Fibroblast of villous mesenchyme (primary cell): ENCODE measurements at places on chromosomes 1 and 21. TPM values are rescaled to one million over a fixed set of nuclear protein-coding genes. Genes with fewer than 3 reads are reported as not detected.

Gene NCMAP
- not detected in 2 replicates for total RNA-seq

Gene TXLNA
- total RNA-seq: 105 and 128 TPM in 2 replicates

DNA sequence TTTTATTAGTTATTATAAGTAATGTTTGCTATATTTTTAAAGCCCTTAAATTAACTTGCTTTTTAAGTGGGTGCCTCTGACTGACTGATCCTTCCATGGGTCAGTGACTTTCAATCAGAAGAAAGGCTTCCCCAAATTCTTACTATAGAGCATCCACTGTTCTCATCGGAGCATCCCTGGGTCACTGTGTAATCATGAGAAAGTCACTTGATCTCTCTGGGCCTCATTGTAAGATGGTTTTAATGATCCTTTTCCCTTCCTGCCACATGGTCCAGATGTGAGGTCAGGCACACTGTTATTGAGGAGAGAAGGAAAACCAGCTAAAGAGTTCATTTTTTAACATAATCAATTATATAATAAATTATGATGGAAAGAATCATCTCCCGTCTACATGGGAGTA is 11.0 kb upstream of the NBL1 start:
- DNase-seq: no peak

Gene MUTYH
- total RNA-seq: 9.3 and 15.1 TPM in 2 replicates

- no peak for DNase-seq
Observed at GRCh38 chr1:30757352-30758120, at the start of gene LAPTM5. TSS of gene LAPTM5 (minus strand) at chr1:30757774. CDS start at chr1:30757745, 29 bp downstream.

DNA sequence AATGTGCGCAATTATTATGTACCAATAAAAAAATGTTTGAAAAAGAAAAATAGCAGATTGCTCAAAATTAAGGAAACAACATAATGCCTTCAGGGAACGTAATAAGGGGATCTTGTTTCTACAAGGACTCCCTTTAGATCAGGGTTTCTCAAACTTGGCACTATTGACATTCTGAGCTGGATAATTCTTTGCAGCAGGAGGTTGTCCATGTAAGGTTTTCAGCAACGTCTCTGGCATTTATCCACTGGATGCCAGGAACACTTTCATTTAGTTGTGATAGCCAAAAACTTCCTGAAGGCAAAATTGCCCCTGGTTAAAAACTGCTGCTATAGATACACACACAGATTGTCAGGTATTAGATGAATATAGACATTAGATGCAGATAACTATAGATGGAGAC is 666.7 kb upstream of the ADAMTS5 start:
- no peak for DNase-seq

GRCh38 chr1:2542246-2542915 is 12.3 kb upstream of the HES5 start:
- no peak for DNase-seq

DNA sequence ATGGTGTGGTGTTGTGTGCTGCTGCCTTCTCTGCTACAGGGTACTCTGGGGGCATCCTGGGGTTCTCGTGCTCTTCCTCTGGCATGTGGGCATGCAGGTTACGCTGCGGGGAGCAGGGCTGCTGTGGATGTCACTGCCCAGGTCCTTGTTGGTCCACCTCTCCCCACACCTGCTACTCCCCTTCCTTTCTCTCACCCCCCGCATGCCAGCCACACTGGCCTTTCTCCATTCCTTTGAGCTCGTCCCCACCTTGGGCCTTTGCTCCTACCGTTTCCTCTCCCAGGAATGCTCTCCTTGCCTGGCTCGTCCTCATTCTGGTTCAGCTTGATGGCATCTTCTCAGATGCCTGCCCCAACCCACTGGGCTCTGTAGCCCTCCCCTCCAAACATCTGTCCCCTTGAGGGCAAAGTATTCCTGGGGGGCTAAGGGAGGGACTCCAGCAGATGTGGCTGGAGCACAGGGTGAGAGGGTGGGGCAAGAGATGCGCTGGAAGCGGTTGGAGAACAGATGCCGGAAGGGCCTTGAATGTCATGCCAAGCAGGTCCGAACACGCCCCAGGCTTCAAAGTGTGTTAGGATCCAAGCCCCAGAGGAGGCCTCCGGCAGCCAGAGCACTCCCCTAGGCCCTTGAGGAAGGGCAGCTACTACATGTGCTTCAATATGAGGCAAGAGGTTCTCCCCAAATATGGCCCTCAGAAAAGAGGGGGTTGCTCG is 23.4 kb downstream of the DMRTB1 start:
- DNase-seq: no peak

- no peak for DNase-seq
Observed at GRCh38 chr1:244988521-244988920, 124.2 kb upstream of the HNRNPU start.

Gene FAM151A
- not detected in 2 replicates for total RNA-seq

DNA sequence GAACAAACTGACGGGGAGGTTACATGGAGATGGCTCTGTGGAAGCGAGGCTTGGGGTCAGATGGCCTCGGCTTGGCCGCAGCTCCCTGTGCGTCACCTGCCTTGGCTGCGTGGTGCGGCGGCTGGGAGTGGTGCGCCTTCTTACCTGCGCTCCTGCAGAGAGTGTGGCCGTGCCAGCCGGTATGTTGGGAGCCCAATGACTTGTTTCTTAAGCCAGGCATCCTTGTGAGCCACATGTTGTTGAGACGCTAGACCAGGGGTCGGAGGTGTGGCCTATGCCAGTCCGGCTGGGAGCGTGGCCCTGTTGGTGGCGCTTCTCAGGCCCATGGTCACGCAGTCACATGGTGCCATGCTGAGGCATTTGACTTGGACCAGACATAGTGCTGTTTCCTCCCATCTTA is 10.5 kb downstream of the SLX9 start:
- no peak for DNase-seq

Gene OLIG2
- total RNA-seq: not detected in 2 replicates

DNA sequence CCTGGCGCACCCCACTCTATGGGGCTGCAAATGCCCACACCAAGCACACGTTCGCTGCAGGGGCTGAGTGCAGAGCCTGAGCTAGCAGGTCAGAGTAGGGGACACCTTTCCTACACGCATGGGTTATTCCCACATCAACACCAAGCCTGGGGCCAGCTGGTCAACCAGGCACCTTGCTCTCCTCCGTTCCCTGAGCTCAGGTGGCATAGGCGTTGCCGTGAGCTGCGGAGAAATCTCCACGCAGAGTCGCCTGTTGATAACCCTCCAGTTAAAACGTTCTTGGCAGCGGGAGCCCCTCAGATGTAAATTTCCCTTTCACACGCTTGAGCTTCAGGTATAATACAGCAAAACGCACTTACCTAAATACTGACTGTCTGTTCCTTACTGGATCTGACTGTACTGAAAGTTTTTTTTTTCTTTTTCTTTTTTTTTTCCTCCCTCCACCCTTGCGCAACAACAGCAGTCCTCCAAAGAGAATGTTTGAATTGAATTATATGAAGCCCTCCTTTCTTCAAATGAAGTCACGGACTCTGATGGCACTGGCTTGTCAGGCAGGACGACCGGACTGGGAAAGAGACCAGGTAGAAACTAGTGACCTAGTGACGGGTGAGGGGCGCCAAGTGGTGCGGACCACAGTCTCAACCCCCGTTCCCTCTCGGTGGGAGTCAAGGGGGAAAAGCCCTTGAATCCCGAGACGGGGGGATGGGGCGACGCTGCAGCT is 2.1 kb downstream of the BRINP3 start:
- no peak for DNase-seq

DNA sequence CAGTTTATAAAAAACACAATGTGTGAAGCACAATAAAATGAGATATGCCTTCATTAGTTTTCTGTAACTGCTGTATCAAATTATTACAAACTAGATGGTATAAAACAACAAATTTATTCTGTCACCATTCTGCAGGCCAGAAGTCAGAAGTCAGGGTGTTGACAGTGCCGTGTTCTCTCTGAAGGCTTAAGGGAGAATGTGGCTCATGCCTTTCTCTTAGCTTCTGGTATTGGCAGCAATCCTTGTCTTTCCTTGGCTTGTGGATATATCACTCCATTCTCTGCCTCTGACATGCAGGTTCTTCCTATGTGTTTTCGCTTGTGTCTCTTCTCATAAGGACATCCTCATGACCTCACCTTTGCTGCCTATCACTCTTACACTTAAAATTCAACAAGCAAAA is 10.1 kb downstream of the NEK7 start:
- DNase-seq: no peak

GRCh38 chr1:88519156-88519555 is 164.9 kb upstream of the PKN2 start:
- peak; percentile 6 for DNase-seq

- DNase-seq: peak; percentile 88
Observed at GRCh38 chr1:160193091-160193819, 2.9 kb downstream of the CASQ1 start.

Gene BRDT
- under 0.01 and 0.97 TPM in 2 replicates for total RNA-seq

Gene EFCAB14
- 58.3 and 64.3 TPM in 2 replicates for total RNA-seq

DNA sequence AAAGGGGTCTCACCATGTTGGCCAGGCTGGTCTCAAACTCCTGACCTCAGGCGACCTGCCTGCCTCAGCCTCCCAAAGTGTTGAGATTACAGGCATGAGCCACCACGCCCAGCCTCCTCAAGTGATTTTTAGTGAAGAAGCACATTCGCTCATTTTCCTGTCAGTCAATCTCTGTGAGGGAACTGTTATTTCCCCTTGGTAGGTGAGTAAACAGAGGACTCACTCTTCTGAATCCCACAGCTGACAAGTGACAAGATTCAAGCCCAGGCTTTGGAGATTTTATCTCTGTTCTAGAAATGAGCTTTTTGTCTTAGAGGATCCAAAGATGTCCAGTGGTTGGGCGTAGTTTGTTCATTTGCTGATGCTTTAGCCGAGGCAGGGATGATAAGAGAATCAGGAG is 43.9 kb upstream of the TACSTD2 start:
- DNase-seq: no peak

Gene SERPINC1
- total RNA-seq: not detected in 2 replicates

- peak; percentile 1 for DNase-seq
Observed at GRCh38 chr1:116164150-116164549, 53.0 kb downstream of the MAB21L3 start.

DNA sequence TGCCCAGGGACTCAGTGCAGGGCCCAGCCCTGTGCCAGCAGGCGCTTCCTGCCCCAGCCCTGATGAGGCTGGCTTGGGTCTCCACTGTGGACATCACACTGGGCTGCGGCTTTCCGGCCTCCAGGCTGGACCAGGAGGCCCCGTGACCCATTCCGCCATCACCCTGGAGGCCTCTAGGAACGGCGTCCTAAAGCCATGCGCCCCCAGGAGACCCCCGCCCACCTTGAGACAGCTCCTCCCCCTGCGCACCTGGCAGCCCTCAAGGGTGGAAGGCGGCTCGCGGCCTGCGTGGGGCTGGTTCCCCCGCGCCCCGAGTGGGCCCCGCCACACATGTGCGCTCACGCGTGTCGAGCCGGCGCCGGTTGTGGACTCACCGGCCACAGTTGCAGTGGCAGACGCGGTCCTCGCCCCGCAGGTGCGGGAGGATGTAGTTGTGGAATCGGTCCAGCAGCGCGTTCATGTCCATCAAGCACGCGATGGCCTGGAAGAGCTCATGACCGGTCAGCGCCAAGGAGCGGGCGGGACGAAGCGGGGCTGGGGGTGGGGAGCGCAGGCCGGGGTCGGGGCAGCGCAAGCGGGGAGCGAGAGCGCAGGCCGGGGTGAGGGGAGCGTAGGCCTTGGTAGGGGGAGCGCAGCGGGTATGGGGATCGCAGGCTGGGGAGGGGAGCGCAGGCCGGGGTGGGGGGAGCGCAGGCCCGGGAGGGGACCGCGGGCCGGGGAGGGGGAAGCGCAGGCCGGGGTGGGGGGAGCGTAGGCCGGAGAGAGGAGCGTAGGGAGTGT is 924 bp downstream of the TMEM240 start:
- DNase-seq: peak; percentile 47

Gene HES4
- total RNA-seq: 2.2 and 8.1 TPM in 2 replicates

- DNase-seq: no peak
Observed at GRCh38 chr1:3846541-3846940, 10.5 kb downstream of the CEP104 start.

Gene KRTAP7-1
- not detected in 2 replicates for total RNA-seq

DNA sequence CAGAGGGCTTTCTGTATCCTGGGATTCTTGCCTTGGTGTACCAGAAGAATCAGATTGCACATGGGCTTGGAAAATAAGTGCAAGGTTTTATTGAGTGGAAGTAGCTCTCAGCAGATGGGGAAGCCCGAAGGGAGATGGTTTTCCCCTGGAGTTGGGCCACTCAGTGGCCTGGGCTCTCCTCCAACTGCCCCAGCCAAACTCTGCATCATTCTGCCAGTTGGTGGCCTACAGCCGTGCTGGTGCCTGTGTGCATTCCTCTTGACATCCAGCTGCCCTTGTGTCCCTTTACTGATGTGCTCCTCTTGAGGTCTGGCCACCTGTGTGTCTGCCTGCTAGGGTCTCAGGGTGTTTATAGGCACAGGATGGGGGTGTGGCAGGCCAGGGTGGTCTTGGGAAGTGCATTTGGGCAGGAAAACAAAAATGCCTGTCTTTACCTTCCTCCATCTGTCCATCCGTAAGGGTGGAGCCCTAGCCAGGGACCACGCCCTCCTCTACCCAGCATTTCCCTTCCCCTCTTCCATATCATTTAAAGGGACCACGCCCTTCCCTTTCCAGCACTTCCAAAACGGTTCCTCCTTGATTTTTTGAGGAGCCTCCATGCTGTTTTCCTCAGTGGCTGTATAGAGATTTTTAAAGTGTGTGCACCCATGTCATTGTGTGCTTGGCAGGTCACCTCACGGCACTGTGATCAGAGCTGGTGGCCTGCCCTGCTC is 18.9 kb downstream of the SNAP47 start:
- DNase-seq: no peak

- peak; percentile 78 for DNase-seq
Observed at GRCh38 chr1:223350361-223350908, 13.5 kb downstream of the SUSD4 start.

DNA sequence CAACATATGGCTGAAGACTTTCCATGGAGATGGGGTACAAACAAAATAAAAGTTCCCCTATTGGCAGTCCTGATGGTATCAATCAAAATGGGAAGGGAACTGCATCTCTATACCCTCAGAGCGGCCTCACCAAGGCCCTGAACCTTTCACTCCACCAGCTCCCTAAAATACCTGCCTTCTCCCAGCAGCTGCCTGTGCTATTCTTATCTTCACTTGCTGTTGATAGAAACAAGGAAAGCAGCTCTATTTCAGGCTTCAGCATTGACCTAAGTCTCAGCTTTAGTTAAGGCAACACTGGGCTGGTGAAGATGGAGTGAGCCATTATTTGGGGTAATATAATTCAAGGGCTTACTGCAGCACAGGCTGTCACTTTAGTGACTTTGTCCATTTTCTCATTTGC is 21.7 kb upstream of the PIGC start:
- no peak for DNase-seq

Gene GPX7
- 52.8 and 64.8 TPM in 2 replicates for total RNA-seq

Gene C1orf141
- not detected in 2 replicates for total RNA-seq

DNA sequence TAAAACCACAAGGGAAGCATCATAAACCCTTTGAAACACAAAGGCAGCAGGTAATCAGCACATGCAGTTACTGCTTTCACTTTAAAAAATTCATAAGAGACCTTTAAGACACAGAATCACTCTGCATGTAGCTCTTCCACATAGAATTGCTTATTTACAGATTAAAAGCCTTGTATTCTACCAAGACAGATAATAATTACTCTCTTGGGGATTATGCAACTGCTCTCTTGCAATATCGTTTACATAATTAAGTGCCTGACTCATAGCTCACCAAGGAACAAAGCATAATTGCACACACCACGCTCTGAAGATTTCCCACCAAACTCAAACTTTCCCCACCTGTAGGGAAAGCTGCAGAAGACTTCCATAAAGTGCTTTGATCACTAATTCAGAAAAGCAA is 87.9 kb downstream of the VAV3 start:
- DNase-seq: peak; percentile 92

- DNase-seq: no peak
Observed at GRCh38 chr1:54370287-54370989, 35.8 kb downstream of the SSBP3 start.

GRCh38 chr1:15077384-15077783 is 76.2 kb upstream of the TMEM51 start:
- no peak for DNase-seq

Gene TIAM1
- total RNA-seq: 0.32 and 0.43 TPM in 2 replicates

Gene CYP2J2
- total RNA-seq: under 0.01 TPM in 1 of 2 replicates, not detected in the other

- no peak for DNase-seq
Observed at GRCh38 chr1:175405766-175406165, 213.2 kb upstream of the KIAA0040 start.
